ENCODE measurements at places on chromosomes 7 and 10.

- H3K27ac ChIP-seq = no peak overlapping the region
- peaks cover 43% of the 10 kb centered on the region for H3K4me1 ChIP-seq
- peaks cover 15% of the 10 kb centered on the region for H3K36me3 ChIP-seq
- H3K27me3 ChIP-seq = peaks cover 19% of the 10 kb centered on the region
- H3K4me3 ChIP-seq = peak overlapping the region; percentile 86
Measured at GRCh38 chr10:102452672-102453340, 1.5 kb upstream of the C10orf95 start.

GRCh38 chr10:115937768-115938056, 335.3 kb downstream of the GFRA1 start:
- no peaks in the 10 kb centered on the region for H3K27me3 ChIP-seq
- H3K4me3 ChIP-seq = no peak overlapping the region
- H3K4me1 ChIP-seq = peaks cover 18% of the 10 kb centered on the region
- no peak overlapping the region for H3K27ac ChIP-seq
- DNase-seq = no peak

GRCh38 chr7:37666026-37666799, 17.4 kb upstream of the GPR141 start:
- H3K27ac ChIP-seq = no peak overlapping the region
- DNase-seq = no peak
- H3K27me3 ChIP-seq = peaks cover 3% of the 10 kb centered on the region
- H3K4me1 ChIP-seq = no peaks in the 10 kb centered on the region

GRCh38 chr10:97499561-97500296, 1.0 kb downstream of the UBTD1 start:
- peak; percentile 60 for DNase-seq
- no peaks in the 10 kb centered on the region for H3K36me3 ChIP-seq

DNA sequence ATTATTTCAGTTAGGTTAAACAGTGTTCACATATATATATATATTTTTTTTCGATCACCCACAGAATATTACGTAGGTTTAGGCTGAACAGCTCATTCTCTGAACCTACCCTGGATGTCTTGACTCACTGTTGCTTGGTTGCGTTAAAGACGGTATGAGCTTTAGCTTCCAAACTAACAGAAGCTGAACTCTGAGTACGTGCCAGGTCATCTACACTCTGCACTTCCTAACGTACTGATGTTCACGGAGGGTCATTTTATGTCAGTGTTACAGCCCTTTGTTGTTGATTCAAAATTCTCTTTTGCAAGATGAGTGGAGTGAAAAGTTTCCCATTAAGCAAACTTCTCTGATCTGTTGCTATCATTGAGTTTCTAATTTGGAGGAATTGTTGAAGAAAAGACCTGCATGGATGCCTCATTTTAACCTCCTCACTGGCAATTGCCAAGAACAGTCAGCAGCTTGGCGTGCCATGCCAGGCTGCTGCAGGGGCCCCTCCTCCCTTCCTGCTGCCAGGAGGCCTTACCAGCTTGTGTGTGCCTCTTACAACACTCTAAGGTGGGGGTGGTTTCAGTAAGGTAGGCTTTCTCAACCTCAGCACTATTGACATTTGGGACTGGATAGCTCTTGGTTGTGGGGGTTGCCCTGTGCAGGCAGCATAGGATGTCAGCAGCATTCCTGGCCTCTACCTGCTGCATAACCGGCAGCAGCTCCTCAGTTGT, 44.3 kb downstream of the INSYN2A start:
- no peaks in the 10 kb centered on the region for H3K27me3 ChIP-seq
- H3K36me3 ChIP-seq = peaks cover 6% of the 10 kb centered on the region
- H3K27ac ChIP-seq = no peak overlapping the region
- DNase-seq = no peak

DNA sequence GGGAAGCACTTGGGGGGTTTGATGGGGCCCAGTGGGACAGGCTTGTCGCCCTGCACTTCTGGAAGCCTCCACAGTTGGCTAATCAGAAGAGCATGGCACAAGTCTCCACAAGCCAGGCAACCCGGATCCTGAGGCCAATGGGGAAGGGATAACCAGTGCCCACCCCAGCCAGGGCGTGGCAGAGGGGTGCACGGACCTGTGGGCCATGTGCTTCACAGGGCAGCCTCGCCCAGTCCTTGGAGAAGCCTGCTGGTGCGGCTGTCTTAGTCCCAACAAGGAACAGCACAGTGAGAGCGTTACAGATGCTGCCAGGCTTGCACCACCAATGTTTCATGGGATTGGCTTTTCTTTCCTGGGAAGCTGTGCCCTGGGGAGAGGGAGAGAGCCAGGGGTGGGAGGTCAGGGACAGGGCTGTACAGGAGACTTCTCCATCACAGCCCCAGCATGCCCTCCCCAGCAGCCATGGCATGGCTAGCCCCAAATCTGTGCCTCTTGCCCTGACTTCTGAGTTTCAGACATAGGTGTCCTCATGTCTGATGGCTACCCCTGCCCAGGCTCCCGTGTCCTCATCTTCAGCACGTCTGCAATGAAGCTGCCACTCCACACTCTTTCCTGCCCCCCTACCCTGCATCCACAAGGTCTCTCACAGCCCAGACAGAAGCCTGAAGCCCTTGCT, 116.0 kb downstream of the PTPN20 start:
- no peak overlapping the region for H3K27ac ChIP-seq
- H3K36me3 ChIP-seq = no peaks in the 10 kb centered on the region
- no peak overlapping the region for H3K4me3 ChIP-seq
- DNase-seq = no peak

DNA sequence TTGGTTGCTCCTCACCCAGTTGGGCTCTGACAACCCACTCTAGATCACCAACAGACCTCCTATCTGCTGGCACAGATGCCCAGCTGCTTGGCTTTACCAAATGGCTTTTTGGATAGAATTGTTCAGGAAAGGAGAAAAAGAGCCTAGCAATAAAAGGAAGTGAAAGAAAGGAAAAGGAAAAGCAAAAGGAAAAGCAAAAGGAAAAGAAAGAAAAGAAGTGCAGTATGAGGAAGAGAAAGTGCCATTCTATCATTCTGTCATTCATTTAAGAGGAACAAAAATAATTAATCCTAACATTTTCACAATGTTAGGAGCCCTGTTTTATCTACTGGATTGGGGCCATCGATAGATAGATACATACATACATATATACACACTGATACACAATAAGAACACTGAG, 353.6 kb downstream of the THSD7A start:
- no peaks in the 10 kb centered on the region for H3K36me3 ChIP-seq
- DNase-seq = no peak
- H3K27me3 ChIP-seq = no peaks in the 10 kb centered on the region

DNA sequence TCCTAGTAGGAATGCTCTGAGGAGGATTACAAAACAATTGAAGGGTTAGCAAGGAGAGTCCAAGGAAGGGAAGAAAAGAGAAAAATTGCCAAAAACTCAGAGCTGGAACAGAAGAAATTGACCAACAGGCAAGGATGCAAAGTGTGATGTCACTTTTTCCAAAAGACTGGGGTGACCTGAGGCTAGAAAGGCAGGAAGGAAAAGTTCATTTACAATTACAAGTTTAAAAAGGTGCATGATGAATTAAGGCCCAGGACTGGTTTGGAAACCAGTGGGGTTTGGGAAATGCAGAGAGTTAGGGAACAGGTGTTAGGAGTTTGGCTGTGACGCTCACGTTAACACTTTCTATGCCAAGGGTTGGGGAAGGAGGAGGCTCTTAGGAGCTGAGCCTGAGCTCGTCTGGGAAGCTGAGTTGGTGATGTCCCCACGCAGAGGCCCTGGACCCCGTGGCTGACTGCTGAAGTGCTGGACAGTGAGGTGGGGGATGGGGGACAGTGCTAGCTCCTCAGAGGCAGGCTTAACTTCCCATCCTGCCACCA, 92.6 kb upstream of the PODXL start:
- no peaks in the 10 kb centered on the region for H3K36me3 ChIP-seq
- H3K4me3 ChIP-seq = no peak overlapping the region
- H3K4me1 ChIP-seq = peaks cover 30% of the 10 kb centered on the region
- peak overlapping the region; percentile 21 for H3K27ac ChIP-seq
- H3K27me3 ChIP-seq = no peaks in the 10 kb centered on the region

DNA sequence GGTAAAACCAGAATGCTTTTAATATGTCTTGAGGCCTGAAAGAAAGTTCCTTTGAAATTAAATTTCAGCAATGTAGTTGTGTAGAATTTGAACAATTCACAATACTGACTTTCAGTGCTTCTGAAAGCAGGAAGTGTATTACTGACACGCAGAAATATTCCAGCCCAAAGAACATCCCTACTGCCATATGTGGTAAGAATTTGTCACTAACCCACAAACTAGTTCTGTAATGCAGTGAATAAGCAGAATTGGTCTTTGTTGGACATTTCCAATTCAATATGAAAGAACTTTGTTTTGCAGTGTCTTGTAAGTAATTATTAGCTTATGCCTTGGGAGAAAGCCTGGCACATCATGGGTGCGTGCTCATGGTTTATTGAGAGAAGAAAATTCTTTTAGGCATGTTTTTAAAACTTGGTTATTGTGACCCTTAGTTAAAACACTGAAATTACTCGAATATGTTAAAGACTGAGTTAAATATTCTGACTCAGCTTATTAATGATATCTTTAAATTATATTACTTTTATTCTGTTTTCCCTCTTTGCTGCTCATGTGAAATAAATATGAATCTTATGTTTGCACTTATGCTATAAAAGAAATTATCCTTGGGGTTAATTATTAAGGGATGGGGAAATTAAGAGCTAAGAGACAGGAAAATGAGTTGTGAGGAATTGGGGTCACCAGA, 33.4 kb downstream of the PTPN12 start:
- no peak overlapping the region for H3K4me3 ChIP-seq
- H3K27me3 ChIP-seq = no peaks in the 10 kb centered on the region
- no peak for DNase-seq
- H3K4me1 ChIP-seq = peaks cover 11% of the 10 kb centered on the region

- H3K36me3 ChIP-seq = no peaks in the 10 kb centered on the region
- no peak overlapping the region for H3K27ac ChIP-seq
- H3K4me1 ChIP-seq = peaks cover under 1% of the 10 kb centered on the region
- no peaks in the 10 kb centered on the region for H3K27me3 ChIP-seq
Measured at GRCh38 chr7:20541608-20542349, 73.7 kb upstream of the ABCB5 start.

DNA sequence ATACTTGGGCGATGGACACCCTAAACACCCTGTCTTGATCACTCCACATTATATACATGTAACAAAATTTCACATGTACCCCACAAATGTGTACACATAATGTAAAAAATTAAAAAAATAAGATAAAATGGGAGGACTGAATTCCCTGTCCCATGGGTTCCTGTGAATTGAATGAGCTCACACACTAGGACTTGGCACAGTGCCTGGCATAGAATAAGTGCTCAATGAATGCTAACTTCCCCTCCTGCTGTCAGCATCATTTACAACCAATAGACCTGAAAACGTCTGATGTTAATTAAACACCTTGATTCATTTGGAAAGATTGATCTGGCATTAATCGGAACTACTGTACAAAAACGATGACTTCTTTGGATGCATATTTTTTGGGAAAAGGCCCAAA, 117.3 kb upstream of the ZNF438 start:
- H3K27me3 ChIP-seq = peaks cover 8% of the 10 kb centered on the region
- H3K27ac ChIP-seq = no peak overlapping the region
- DNase-seq = no peak
- no peak overlapping the region for H3K4me3 ChIP-seq

DNA sequence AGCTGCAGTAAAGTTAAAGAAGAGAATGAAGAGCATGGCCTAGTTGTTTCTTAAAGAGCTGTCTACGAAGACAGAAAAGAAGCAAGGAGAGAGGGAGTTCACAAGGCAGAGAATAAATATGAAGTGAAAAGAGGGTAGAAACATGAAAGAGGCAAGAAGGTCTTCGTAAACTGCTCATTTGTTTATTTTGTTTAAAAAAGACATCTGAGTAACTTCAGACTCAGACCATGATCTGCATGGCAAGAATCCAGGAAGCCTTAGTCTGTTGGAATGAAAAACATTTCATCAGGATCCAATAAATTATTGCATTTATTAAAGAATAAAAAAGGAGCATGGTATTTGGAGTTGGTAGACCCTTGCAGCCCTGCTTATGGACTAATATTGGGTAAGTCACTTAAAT, 151.1 kb downstream of the SEM1 start:
- H3K4me3 ChIP-seq = no peak overlapping the region
- H3K27me3 ChIP-seq = peaks cover 3% of the 10 kb centered on the region
- no peak for DNase-seq
- no peak overlapping the region for H3K27ac ChIP-seq
- H3K36me3 ChIP-seq = no peaks in the 10 kb centered on the region

- no peaks in the 10 kb centered on the region for H3K4me1 ChIP-seq
- H3K36me3 ChIP-seq = no peaks in the 10 kb centered on the region
- H3K4me3 ChIP-seq = no peak overlapping the region
- H3K27me3 ChIP-seq = peaks cover 4% of the 10 kb centered on the region
Measured at GRCh38 chr10:85317827-85318226, 989.4 kb downstream of the CCSER2 start.

DNA sequence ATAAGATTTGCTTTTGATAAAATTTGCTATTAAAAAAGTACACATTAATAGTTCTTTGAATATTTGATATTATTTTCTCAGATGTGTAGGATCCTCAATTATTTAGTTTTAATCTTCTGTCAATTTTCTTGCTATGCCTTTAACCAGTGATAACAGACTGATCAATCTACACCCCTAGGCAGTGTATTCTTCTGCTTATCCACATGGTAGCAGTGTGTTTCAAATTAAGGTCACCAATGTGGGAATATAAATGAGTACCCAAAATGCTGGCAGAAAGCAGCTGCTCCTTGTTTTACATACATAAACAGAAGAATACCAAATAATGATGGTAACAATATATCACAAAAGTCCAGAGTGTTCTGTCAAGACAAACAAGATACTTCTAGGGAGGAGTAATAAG, 87.0 kb downstream of the SKAP2 start:
- DNase-seq = no peak
- H3K27me3 ChIP-seq = no peaks in the 10 kb centered on the region
- no peak overlapping the region for H3K27ac ChIP-seq
- H3K4me1 ChIP-seq = no peaks in the 10 kb centered on the region

GRCh38 chr7:94374721-94375566, 19.8 kb upstream of the COL1A2 start:
- peaks cover 14% of the 10 kb centered on the region for H3K36me3 ChIP-seq
- H3K4me1 ChIP-seq = peaks cover 41% of the 10 kb centered on the region

- H3K27ac ChIP-seq = no peak overlapping the region
- H3K4me1 ChIP-seq = peaks cover 6% of the 10 kb centered on the region
- no peaks in the 10 kb centered on the region for H3K36me3 ChIP-seq
- H3K27me3 ChIP-seq = no peaks in the 10 kb centered on the region
- H3K4me3 ChIP-seq = no peak overlapping the region
- peak; percentile 3 for DNase-seq
Measured at GRCh38 chr10:46560952-46561351, 4.5 kb upstream of the GPRIN2 start.

DNA sequence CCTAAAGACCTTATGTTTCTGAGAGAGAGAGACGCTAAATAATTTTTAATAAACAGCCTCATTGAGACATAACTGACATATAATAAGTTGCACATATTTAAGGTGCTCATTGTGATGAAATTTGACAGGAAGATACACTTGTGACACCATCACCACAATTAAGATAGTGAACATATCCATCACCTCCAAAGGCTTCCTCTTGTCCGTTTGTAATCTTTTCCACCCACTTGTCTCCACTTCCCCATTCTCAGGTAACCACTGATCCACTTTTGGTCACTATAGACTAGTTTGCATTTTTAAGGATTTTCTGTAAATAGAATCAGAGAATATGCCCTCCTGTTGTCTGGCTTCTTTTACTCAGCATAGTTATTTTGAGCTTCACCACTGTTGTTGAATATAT, 195.1 kb upstream of the WDR11 start:
- H3K27ac ChIP-seq = no peak overlapping the region
- H3K4me1 ChIP-seq = no peaks in the 10 kb centered on the region
- no peak overlapping the region for H3K4me3 ChIP-seq
- H3K27me3 ChIP-seq = peaks cover 19% of the 10 kb centered on the region
- no peaks in the 10 kb centered on the region for H3K36me3 ChIP-seq

- H3K4me1 ChIP-seq = no peaks in the 10 kb centered on the region
- H3K4me3 ChIP-seq = no peak overlapping the region
- H3K27me3 ChIP-seq = peaks cover 26% of the 10 kb centered on the region
- no peaks in the 10 kb centered on the region for H3K36me3 ChIP-seq
Measured at GRCh38 chr10:116627386-116627933, 6.7 kb downstream of the PNLIPRP2 start.
